ENCODE measurements at places on chromosomes 3 and 15. TPM values are rescaled to one million over a fixed set of nuclear protein-coding genes. Genes with fewer than 3 reads are reported as not detected.
A peak's percentile ranks its signal among the peaks of the same experiment; 100 is the strongest.

GRCh38 chr3:5276934-5277333, 89.4 kb downstream of the EDEM1 start:
- DNase-seq: no peak

DNA sequence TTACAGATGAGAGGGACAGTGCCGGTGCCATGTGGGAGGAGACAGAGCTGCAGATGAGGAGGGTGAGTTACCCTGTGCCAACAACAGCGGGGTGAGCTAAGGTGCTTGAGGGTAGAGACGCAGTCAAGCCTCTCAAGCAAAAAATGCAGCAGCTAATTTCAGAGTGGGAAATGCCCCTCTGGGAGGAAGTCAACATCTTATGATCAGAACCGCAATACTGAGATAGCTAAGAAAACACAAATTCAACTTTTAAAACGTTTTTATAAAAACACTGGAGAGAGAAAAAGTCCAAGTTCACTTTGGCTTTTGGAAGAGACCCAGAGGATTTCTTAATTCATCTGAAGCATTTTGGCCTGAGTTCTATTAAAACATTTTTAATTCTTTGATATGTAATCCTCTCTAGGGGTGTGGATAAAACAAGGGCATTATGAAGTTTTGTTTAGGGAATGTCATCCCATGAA, 319.2 kb downstream of the SLC9A9 start:
- DNase-seq: no peak

- no peak for DNase-seq
Measured at GRCh38 chr3:17979252-17979651, 236.8 kb upstream of the TBC1D5 start.

DNA sequence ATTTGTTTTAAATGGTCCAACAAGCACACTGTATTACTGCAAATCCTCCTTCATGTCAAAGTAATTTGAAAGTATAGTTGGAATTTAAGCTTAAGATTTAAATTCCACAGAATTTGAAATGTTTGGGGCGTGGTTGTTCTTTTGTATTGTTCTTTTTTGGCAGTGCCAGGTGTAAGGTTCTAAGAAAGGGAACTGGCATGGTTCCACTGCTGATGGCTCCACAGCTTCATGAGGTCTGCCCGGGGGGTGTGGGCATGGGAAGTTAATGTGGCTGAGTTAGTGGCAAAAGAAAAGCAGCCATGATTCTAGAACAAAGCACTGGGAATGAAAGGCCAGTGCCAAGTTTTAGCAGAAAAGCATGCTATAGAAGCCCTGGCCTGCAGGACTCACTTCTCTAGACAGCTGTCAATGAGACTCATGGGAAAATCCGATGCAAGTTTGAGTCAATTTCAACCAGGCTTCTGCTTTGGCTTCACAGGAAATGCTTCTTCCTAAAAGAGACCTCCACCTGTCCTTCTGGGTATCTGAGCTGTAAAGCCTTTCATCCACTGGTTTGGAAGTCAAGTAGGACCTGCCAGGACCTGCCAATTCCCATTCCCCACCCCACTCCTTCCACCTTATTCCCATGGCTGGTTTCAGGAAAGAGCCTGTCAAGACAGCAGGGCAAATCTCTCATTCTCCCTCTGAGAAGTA, 18.9 kb downstream of the CDCP1 start:
- DNase-seq: no peak

DNA sequence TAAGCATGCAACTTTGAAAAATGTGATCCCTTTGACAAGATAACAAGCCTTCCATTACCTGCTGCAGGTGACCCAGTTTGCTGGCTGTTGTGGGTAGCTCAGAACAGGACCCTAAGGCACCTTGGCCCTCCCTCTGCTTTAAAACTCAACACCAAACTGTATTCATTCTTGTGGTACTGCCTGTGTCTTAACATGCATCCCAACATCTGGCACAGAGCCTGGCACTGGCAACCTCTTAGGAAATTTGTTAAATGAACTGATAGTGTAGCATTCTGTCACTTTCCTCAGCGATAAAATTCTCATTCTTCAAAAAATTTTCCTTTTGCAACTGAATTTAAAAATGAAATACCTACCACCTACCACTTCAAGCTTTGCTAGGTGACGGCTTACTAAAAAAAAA, 287.3 kb upstream of the ADAMTS9 start:
- peak; percentile 67 for DNase-seq

DNA sequence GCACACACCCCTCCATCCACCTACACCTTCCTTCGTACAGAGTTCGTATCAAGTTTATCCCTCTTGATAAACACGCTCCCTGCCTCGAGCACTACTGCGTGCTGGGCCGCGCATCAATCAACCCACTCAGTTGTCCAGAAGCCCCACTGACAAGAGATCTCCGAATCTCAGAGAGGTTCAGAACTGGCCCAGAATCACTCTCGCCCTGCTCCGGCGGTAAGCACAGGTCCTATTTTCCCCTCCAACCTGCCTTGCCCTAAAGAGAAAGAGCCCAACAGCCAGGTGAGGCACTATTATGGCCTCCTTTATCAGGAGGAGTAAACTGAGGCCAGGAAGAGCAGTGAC, 494 bp upstream of the NISCH start:
- DNase-seq: no peak

GRCh38 chr3:151412989-151413388, 28.4 kb upstream of the P2RY12 start:
- peak; percentile 70 for DNase-seq

DNA sequence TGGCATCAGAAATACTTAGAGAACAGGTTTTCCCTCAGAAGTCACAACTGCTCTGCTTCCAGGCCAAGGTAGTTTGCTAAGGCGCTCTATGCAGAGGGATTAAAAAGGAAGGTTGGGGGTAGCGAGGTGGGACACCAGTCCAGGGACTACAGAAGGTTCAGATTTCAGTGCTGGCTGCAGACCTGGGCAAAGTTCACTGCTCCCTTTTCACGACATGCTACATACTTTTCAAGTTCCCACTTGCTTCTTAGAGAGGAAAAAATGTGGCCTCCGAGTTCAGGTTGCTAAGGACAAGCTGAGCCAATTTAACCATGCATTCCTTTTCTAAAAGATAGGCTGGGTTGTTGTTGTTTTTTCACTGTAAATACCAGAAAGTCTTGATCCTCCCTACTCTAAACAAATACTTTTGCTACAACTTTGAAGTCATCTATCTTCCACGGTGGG, 158.6 kb upstream of the NR2F2 start:
- no peak for DNase-seq

DNA sequence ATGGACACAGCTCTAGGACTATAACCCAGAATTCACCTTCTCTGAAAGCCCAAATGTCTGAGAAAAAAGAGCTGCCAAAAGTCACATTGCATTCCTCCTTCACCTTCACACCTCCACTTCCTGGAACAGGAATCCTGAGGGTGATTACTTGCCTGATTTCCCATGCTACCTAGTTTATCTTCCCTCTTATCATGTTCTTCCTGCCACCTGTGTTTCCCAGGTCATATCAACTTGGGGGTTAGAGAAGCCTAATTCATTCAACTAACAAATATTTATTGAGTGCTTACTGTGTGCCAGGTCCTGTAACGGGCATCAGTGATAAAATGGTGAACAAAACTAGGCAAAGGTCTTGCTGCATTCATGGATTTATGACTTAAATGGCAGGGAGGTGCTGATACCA, 279.6 kb upstream of the WNT5A start:
- no peak for DNase-seq

DNA sequence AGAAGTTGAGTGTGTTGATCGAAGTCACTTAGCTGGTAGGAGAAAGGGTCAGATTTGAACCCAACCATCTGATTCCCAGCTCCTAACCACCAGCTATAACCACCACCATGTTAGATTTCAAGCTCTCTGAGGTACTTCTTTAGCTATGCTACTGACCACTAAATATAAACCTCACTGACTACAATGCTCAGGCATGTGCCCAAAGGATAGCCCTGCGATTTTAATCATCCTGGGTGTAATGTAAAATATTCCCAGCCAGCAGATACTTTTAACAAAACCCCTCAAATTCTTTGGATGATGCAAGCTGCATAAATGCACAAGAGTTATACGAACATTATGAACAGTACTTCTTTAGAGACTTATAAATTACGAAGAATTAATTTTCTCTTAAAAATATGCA, 115.2 kb upstream of the TSC22D2 start:
- DNase-seq: no peak

- no peak for DNase-seq
Measured at GRCh38 chr3:71067977-71068654, 515.4 kb downstream of the FOXP1 start.

Gene EPHA6
- 0.62 TPM for total RNA-seq

Gene SLC28A1
- total RNA-seq: 0.24 TPM

Gene ADIPOQ
- 19.3 TPM for total RNA-seq

Gene CPNE4
- total RNA-seq: 41.0 TPM
